NCI-H1092 (cell line): ENCODE measurements at places on chromosomes 7 and 10.

DNA sequence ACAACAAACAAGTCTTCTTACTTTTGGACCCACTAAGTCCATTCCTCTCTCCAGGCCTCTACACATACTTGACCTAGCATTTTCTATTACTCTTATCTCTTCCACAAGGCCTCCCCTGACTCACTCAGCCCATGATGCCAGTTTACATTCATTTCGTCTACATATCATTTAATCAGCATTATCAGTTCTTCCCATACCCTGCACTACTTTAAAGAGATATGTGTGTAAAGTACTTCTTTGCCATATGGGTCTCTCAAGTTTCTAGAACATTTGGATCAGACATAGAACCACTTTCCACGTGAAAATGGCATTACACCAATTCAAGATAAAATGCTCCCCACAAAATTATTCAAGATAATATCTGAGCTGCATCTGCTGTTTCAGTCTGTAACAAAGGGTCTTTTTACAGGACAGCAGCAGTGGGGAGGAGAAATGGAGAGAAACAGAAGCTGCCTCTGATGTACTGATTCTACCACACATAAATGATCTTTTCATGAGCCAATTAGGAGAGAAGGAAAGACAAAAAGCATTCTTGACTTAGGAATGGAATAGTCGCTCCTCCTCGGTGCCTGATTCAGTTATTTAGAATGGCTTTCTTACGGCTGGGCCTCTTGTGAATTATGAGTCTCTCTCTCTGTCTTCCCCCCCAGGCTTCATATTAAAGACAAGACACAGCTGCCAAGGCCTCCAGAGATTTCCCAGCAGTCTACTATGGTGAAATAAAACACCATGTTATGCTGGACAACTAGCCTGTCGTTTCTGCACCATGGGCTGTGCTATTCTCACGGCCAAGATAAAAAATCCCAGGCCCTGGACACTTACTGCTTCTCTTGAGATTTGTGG is 46.9 kb upstream of the SEPTIN7 start:
- no peak for DNase-seq

DNA sequence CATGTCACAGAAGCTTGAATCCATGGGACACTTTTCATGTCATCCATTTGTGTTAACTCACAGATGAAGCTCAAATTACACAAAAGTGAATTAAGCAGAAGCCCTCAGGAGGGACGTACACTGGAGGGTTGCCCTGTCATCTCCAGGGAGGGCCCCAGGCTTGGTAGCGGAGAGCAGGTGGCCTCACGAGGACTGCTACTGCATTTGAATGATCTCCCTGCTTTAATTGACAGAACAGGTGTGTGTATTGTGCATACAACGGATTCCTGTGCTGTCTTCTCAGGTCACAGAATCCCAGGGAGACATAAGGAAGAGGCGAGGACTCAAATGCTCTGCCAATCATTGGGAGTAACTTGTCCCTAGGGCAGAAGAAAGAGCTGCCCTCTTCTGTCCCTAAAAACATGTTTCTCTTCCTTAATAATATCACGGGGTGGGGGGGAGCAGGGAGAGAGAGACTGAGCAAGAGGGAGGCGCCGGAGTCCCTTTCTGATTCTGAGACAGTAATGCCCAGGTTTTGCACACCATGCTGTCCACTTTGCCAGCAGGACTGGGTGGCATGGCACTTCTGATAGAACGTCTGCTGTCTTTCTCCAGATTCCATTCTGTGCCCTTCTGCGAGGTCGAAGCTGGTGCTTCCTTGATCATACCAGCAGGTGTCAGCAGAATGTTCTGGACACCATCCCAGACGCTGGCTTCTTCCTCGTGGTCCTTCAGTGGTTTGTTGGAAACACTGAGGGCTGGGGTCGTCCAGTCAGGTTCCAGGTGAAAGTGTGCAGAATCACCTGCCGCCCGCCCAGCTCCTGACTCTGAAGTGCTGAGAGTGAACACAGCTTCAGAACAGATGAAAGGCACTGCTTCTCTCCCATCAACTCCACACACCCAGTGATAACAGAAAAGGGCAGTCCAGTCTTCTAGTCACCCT is 26.2 kb upstream of the RASGEF1A start:
- DNase-seq: peak; percentile 36

GRCh38 chr10:68367121-68367520 is 34.4 kb upstream of the PBLD start:
- no peak for DNase-seq

GRCh38 chr7:73517241-73517995 is 4.7 kb downstream of the BAZ1B start:
- DNase-seq: no peak

DNA sequence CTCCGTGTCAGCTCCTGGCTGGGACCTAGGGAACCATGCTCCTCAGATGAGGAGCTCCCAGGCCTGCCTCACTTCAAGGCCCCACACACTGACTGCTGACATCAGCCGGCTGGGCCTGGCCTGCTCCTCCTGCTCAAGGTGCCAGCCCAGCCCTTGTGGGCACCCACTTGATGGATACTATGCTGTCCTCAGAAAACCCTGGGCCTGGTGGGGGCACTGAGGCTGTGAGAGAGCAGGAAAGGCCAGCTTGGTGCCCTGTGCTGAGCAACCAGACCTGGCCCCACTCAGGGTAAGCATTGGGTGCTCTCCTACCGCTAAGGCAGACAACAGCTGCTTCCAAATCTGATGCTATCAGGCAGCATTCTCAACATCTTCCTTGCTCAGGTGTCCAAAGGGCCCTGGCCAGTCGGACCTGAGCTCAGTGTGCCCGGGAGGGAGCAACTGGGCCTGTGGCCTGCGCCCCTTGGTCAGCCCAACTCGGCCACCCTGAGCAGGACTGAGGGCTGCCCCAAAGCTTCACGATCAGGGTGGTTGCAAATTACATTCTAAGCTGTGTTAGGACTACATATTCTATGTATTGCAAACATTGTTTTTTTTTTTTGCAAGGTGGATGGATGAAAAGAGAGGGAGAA is 21.9 kb upstream of the ANTXRL start:
- no peak for DNase-seq

GRCh38 chr7:93958216-93958615 is 36.7 kb downstream of the GNG11 start:
- DNase-seq: no peak

GRCh38 chr10:69223028-69223342 is 2.9 kb downstream of the HKDC1 start:
- no peak for DNase-seq

- DNase-seq: peak; percentile 29
Measured at GRCh38 chr7:128398016-128398840, 11.6 kb downstream of the IMPDH1 start.

DNA sequence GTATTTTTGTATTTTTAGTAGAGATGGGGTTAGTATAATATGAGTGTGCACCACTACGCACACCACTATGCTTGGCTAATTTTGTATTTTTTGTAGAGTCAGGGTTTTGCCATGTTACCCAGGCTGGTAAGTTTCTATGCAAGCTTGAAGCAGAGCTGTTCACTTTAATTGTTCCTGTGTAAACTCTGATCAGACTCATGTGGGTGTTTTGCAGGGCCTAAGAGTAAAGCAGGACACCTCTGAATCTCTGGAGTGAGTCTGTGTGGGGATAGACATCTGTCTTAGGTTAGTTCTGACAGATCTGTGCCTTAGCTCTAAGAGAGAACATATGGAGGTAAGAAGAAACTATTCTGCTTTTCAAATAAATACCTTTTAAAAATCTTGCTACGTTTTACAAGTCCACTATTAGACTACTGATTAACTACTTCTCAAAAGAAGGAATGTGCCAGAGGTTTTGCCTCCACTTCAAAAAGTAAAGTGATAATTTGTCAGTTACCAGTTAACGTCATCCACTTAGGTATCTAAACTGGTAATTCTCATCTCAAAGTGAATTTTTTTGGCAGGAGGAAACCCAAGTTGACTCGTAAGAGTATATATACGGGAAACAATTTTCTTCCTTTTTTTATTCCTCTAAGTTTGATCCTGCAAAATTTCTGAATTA is 1.1 kb downstream of the COL17A1 start:
- DNase-seq: no peak

DNA sequence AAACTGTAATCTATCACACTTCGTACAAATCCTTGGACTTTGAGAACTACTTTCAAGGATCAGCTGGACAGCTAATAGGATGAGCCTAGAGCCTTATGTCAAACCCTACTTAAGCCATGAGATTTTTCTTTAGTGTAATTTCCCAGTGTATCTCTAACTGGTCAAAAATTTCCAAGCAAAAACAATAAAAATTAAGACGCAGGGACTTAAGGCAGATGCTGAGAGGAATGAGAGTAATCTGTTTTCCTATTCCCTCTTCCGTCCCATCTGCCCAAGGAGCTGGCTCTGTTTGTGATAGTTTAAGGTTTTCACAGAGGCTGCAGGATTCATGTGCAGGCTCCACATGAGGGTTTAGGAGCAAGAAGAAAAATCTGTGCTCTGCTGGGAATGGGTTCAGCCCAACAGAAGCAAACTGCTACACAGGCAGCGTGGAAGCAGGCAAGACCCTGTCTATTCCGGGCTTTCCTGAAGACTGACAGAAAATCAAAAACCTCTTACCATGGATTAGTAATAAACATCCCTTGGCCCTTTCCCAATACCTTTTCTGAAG is 62.2 kb downstream of the ARMH3 start:
- DNase-seq: no peak

DNA sequence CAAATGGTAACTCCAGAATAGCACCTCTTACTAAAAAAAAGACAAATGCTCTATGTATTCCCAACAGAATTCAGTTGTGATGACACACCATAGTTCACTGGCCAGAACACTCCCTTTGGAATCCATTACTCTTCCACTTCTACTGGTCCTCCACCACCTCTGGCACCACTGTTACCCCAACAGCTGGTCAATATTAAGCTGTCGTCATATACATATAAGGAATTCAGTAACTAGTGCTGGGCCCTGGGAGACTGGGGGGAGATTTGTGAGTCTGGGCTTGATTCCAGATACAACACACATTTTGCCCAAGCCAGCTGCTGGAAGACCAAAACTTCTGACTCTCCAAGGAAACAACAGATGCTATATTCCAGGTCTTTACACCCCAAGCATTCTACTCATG is 26.0 kb upstream of the ITGA8 start:
- no peak for DNase-seq
